Cardiac muscle cell (in vitro differentiated cells and primary cell): ENCODE measurements at places on chromosomes 1 and 21.

DNA sequence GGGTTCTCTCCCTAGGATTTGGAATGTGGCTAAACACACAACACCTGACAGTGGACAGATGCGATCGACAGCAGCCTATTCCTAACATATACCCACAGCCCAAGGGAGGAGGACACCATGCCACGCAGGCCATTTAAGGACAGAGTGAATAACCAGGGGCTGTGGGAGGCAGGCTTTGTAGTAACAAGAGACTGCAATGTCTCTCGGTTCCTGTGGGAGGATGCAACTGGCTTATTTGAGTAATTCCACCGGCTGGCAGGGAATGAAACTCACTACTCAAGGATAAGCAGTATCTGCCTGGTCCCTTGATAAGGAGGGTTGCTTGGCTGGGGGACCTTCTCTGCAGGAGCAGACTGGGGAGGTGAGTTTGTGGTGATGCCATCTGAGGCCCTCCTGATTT, 109.6 kb downstream of the PCP4 start:
- H3K27ac ChIP-seq = no peak overlapping the region
- DNase-seq = no peak
- no peaks in the 10 kb centered on the region for H3K36me3 ChIP-seq
- no peak overlapping the region for H3K4me3 ChIP-seq
- H3K4me1 ChIP-seq = no peaks in the 10 kb centered on the region

- no peaks in the 10 kb centered on the region for H3K27me3 ChIP-seq
- no peaks in the 10 kb centered on the region for H3K4me1 ChIP-seq
- no peak overlapping the region for H3K27ac ChIP-seq
- DNase-seq = no peak
- H3K4me3 ChIP-seq = no peak overlapping the region
- H3K36me3 ChIP-seq = no peaks in the 10 kb centered on the region
Measured at GRCh38 chr1:158516966-158517365, 37.2 kb downstream of the OR6Y1 start.

DNA sequence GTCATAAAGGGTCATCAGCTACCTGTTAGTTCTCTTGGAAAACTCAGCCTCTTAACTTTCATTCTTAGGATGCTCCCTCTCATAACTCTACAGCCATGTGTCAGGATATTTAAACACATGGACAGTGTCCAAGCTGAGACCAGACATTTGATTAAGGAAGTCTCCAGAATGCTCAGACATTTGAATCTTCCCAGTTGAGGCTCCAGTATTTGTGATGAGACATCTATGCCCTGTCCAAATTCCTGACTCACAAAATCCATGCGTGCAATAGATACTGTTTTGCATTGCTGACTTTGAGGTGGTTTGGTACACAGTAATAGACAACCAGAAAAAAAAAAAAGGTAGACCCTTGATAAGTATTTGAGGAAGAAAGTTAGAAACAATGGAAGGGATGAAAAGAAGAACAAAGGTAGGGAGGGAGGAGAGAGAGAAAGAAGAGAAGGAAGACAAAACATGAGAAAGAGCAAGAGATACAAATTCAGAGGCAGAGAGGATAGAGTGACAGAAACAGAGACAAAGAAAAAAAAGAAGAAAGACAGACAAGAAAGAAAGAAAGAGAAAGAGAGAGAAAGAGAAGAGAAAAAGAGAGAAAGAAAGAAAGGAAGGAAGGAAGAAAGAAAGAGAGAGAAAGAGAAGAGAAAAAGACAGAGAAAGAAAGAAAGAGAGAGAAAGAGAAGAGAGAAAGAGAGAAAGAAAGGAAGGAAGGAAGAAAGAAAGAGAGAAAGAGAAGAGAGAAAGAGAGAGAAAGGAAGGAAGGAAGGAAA, 275.5 kb upstream of the PRMT6 start:
- no peak for DNase-seq
- H3K36me3 ChIP-seq = no peaks in the 10 kb centered on the region
- H3K27ac ChIP-seq = no peak overlapping the region
- H3K4me3 ChIP-seq = no peak overlapping the region
- H3K27me3 ChIP-seq = no peaks in the 10 kb centered on the region

GRCh38 chr21:19123525-19123924, 719.9 kb upstream of the TMPRSS15 start:
- no peaks in the 10 kb centered on the region for H3K36me3 ChIP-seq
- H3K4me1 ChIP-seq = no peaks in the 10 kb centered on the region
- DNase-seq = no peak
- H3K27me3 ChIP-seq = no peaks in the 10 kb centered on the region

DNA sequence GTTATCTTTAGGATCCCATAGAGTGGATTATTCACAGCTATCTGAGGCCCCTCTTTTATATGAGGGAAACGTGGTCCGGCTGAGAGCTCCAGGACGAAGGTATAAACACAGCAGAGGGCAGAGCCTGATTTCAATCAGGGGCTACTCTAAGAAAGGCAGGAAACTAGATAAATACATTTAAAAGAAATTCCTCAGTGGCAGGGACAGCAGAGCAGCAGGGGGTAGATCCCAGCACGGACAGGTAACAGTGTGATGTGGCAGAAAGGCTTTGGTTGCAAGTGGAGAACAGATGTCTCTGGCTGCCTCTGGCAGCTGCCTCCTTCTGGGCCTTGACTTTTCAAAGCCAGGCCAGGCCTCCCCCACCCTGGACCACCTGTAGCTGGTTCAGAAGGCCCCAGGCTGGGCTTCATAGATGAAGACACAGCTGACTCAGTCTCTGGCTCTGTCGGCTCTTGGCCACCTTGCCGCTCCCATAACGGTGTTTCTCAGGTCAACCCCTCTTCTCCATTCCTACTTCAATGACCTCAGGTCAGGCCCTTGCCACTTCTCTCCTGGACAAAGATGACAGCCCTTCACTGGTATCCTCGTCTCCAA, 43.8 kb downstream of the FAM78B start:
- H3K4me3 ChIP-seq = no peak overlapping the region
- no peak for DNase-seq
- H3K4me1 ChIP-seq = peaks cover 3% of the 10 kb centered on the region
- H3K27me3 ChIP-seq = no peaks in the 10 kb centered on the region
- H3K36me3 ChIP-seq = no peaks in the 10 kb centered on the region
- H3K27ac ChIP-seq = no peak overlapping the region

GRCh38 chr1:37274486-37274885, 199.9 kb upstream of the ZC3H12A start:
- H3K36me3 ChIP-seq = no peaks in the 10 kb centered on the region
- no peak for DNase-seq
- peaks cover 3% of the 10 kb centered on the region for H3K27me3 ChIP-seq
- H3K4me3 ChIP-seq = no peak overlapping the region

GRCh38 chr1:225422031-225422605, 5.7 kb downstream of the LBR start:
- H3K27me3 ChIP-seq = peaks cover 7% of the 10 kb centered on the region
- no peak overlapping the region for H3K27ac ChIP-seq
- peaks cover 14% of the 10 kb centered on the region for H3K4me1 ChIP-seq
- H3K36me3 ChIP-seq = peaks cover 21% of the 10 kb centered on the region

- no peak for DNase-seq
- no peaks in the 10 kb centered on the region for H3K36me3 ChIP-seq
- no peak overlapping the region for H3K4me3 ChIP-seq
- H3K27me3 ChIP-seq = no peaks in the 10 kb centered on the region
- H3K4me1 ChIP-seq = peaks cover 27% of the 10 kb centered on the region
Measured at GRCh38 chr1:1005774-1006304, 5.9 kb upstream of the HES4 start.

GRCh38 chr1:83574791-83575190, 424.1 kb downstream of the TTLL7 start:
- no peaks in the 10 kb centered on the region for H3K36me3 ChIP-seq
- H3K27me3 ChIP-seq = no peaks in the 10 kb centered on the region
- H3K4me1 ChIP-seq = no peaks in the 10 kb centered on the region

DNA sequence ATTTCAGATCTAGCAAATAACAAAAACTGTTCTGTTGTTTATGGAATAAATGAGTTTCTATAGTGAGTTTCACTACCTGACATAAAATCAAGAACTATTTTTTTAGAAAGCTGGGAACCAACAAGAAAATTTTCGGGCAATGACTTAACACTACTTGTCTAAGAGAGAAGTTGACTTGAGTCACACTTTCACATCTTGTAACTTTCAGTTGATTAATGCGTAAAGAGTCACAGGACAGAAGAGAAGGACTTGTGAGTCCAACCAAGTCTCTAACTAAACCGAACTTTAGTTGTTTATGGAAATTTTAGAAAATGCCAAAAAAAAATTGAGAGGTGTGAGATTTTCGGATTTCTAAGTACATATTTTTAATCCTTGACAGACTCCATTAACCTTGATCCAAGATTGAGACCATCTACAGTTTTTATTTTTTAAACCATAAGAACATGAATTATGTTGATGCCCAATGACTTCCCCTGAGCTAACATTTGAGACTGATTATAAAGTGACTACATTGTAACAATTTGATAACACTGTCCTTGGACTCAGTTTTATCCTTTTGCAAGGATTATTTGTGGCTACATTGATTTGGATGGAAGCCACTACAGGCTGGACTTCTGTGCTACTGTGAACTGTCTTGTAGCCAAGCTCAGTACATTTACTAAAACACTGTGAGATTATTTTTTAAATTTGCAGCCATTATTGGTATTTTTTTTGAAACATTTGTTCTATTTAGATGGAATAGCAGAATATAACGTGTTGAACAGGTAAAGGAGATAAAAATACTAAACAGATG, 284.0 kb downstream of the PTPRC start:
- H3K27me3 ChIP-seq = no peaks in the 10 kb centered on the region
- H3K36me3 ChIP-seq = no peaks in the 10 kb centered on the region
- H3K27ac ChIP-seq = no peak overlapping the region
- DNase-seq = no peak
- no peak overlapping the region for H3K4me3 ChIP-seq
- no peaks in the 10 kb centered on the region for H3K4me1 ChIP-seq

- H3K27me3 ChIP-seq = no peaks in the 10 kb centered on the region
- H3K4me1 ChIP-seq = peaks cover 7% of the 10 kb centered on the region
- DNase-seq = no peak
- H3K36me3 ChIP-seq = no peaks in the 10 kb centered on the region
- no peak overlapping the region for H3K4me3 ChIP-seq
Measured at GRCh38 chr1:64948905-64949833, 17.2 kb downstream of the JAK1 start.

- no peak for DNase-seq
- H3K36me3 ChIP-seq = no peaks in the 10 kb centered on the region
- H3K27me3 ChIP-seq = no peaks in the 10 kb centered on the region
- no peak overlapping the region for H3K4me3 ChIP-seq
- H3K27ac ChIP-seq = no peak overlapping the region
Measured at GRCh38 chr1:159289060-159289459, 13.1 kb upstream of the FCER1A start.

DNA sequence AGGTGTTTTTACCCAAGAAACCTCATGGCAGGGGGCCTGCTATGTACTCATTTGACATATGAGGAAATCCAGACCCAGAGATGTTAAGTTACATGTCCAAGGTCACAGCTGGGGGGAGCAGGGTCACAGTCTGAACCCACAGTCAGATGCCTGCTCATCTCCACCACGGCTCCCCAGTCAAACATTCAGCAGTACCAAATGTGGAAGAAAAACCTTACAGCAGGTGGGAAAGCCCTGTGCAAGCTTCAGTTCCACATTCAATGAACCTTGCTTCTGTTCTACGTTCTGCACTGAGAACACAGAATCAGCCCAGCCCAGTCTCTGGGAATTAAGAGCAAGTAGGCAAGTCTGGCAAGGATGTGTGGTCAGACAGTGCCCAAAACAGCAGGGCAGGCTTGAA, 35.2 kb downstream of the LRP8 start:
- H3K4me3 ChIP-seq = no peak overlapping the region
- DNase-seq = no peak
- H3K27me3 ChIP-seq = no peaks in the 10 kb centered on the region
- H3K27ac ChIP-seq = peak overlapping the region; percentile 7
- H3K36me3 ChIP-seq = no peaks in the 10 kb centered on the region

DNA sequence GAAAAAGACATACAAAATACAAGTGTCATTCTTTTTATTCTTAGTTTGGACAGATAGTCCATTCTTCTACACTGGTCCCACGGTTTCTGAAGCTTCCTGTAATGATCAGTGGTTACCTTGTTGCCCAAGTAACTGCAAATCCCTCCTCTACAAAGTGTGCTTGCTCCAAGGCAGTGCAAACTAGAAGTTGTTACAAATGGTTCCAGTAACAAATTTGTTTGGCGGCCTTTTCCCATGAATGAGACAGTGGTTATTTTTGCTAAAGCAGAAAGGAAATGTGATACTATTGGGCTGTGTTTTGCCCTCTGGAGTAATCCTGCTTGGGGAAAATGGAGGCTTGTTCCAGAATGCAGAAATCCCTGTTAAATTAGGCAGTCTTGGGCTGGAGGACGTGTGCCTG, 8.9 kb downstream of the BACE2 start:
- H3K4me3 ChIP-seq = no peak overlapping the region
- no peak overlapping the region for H3K27ac ChIP-seq
- H3K36me3 ChIP-seq = no peaks in the 10 kb centered on the region
- no peak for DNase-seq
- H3K4me1 ChIP-seq = no peaks in the 10 kb centered on the region

GRCh38 chr21:36994501-36995158, 11.9 kb upstream of the RIPPLY3 start:
- no peak for DNase-seq
- no peaks in the 10 kb centered on the region for H3K36me3 ChIP-seq
- no peak overlapping the region for H3K27ac ChIP-seq
- H3K4me3 ChIP-seq = no peak overlapping the region

- peaks cover 3% of the 10 kb centered on the region for H3K4me1 ChIP-seq
- no peak for DNase-seq
- no peak overlapping the region for H3K4me3 ChIP-seq
- no peaks in the 10 kb centered on the region for H3K36me3 ChIP-seq
- H3K27ac ChIP-seq = no peak overlapping the region
Measured at GRCh38 chr21:35321322-35322200, 272.5 kb upstream of the RUNX1 start.

DNA sequence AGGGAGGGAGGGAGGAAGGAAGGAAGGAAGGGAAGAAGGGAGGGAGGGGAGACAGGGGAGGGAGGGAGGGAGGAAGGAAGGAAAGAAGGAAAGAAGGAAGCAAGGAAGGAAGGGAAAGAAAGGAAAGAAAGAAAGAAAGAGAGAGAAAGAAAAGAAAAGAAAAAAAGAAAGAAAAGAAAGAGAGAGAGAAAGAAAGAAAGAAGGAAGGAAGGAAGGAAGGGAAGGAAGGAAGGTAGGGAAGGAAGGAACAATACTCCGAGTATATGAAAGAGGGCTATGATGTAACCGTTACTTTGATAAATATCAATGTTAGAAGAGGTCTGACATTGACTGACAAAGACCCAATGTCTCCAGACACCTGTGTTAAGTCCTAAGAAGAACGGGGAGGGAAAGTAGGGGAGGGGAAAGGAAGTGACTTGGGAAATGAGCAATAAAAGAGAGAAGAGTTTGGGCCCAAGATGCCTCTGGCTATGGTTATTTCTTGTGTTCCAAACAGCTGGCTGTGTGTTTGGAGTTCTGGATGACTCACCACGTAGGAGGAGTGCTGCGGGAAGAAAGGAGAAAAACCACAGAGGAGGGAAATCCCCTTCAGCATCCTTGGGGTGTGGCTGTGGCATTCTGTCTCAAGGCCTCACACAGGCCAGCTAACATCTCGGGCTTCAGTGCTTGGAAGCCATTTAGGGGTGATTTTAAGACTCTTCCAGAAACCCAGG, 37.0 kb upstream of the RXRG start:
- no peaks in the 10 kb centered on the region for H3K27me3 ChIP-seq
- no peak overlapping the region for H3K27ac ChIP-seq
- H3K36me3 ChIP-seq = no peaks in the 10 kb centered on the region
- H3K4me1 ChIP-seq = peaks cover 30% of the 10 kb centered on the region
